ENCODE measurements at places on chromosomes 7 and 10.

GRCh38 chr10:13712837-13713581 lies 126.2 kb downstream of the PRPF18 start:
- peak; percentile 63 for DNase-seq

DNA sequence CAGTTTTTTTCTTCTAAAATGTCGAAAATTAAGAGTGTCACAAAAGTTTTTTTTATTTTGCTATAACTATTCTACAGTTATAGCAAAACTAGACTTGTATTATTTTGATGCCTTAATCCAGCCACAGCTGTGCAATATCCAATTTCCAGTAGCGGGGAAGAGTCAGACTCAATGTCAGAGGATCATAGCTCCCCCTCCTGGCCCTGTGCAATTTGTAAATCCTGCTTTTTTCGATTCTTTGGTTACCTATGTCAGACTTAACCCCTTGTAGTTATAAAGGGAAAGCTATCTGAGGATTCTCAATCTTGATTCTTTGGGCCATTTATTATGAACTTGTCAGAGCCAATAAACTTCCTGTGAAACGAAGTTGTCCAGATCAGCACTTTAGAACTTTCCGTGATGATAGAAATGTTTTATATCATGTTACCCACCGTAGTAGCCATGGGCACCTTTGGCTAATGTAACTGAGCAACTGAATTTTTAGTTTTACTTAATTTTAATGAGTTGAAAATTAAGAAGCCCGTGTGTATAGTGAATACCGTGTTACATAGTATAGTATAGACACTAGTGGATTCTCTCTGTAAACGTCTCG lies 87.7 kb upstream of the PRKCQ start:
- DNase-seq = peak; percentile 70

GRCh38 chr7:43664681-43665080 lies 64.6 kb downstream of the COA1 start:
- DNase-seq = no peak

- no peak for DNase-seq
Measured at GRCh38 chr10:28892818-28893547, 215.7 kb downstream of the BAMBI start.

DNA sequence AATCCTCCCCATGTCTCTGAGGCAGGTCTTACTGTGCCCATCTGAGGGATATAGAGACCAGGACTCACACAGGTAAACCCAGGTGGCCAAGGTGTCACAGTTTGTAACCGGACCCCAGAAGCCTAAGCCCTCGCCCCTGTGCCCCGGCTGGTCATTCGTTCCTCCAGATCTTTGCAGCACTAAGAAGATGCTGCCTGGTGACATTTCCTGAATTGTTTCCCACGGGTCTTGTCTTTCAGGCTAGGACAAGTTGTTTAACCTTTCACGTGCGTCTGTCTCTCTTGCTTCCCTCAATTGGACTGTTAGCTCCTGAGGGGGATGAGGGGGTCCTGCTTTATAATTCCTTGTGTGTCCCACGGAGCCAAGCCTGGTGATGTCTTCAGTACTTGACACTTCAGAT lies 158.0 kb downstream of the KCNMA1 start:
- no peak for DNase-seq

DNA sequence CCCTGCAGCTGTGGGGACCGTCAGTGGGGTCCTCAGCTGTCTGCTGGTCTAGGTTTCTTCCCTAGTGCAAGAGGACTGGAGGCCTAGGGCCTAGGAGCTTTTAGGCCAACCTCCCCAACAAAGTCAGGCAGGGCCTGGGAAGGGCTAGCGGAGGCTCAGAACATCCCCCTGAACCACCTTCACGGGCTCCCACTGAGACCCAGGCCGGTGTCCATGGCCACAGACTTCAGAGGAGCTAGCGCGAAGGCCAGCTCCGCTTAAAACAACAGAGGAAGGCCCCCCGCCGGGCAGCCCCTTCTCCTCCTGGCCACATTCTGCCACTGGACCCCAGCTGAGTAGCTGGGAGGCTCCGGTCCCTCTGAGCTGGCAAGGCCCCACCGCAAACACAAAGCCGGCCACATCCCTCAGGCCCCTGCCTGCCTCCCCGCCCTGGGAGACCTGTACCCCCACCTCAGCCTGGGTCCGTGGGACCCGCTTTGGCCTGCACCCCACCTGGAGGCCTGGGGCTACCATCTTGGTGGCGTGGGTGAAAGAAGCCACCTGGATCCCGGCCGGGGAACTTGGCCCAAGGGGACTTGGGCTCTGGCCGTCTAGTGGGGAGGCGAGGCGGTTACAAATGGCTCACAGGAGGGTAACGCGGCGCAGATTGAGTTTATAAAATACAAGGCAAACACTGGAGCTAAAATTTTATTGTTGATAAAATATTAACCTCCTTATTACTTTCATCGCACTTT lies 5.4 kb upstream of the UNCX start:
- no peak for DNase-seq

DNA sequence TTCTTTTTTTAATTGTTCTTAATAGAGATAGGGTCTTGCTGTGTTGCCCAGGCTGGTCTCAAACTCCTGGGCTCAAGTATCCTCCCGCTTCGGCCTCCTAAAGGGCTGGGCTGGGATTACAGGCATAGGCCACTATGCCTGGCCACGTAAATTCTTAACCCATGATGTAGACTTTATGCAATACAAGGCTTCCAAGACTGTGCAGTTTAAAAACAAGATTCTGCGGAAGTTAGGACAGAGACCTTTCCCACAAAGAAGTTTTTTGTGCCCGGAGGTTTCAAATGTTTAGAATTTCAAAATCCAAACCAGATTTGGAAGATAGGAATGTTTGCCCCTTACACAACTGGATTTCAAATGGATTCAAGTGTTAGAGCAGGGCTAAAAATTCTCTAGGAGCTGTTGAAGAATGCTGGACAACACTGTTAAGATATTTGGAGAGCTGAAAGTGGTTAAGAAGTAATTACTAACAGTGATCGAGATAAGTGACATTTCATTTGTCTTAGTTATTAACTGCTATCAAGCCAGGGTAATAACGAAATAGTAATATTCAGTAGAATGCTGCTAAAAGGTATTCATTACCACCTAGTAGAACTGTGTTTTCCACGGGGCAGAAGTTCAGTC lies 7.4 kb downstream of the APBB1IP start:
- no peak for DNase-seq

DNA sequence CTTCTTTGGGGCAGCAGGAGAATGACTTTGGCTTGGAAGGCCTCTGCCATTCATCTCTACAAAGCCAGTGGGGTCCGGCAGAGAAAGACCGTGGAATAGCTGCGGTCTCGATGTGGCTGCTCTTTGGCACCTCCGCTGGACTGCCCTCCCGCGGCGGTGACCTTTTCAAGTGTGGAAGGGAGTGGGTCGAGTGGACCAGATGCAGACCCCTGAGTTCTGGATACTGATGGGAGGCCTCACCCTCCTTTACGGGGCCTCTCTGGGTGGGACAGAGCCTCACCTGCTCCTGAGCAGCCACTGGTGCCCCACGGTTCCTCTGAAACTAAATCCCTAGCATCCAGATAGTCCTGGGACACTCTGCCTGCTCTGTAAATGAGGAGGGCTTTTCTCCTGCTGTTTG lies 113.1 kb downstream of the NT5C2 start:
- DNase-seq = no peak

DNA sequence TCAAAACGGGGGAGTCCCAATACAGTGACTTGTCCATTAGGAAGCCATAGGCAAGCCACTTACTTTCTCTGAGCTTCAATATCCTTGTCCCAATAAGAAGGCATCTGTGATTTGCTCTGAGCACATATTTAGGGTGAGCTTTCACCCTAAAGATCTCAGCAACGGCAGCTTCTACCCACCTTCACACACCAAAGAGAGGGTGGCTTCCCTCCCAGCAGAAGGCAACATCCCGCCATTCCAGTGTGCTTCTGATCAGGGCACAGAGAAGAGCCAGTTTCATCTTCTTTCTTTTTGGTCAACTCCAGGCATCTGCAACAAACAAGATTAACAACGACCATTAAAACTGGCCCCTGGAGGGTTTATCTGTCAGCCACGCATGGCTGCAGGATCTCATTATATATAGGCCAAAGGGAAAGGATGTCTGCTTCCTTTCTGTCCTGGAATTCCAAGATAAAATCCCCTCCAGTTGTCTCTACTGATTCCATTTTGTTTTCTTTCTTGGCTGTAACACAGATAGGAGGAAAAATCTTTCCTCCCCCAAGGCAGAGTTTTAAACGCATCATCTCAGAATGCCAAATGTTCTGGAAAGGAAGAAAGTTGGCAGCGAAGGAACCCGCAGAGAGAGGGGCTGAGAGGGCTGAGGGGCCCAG lies 491 bp upstream of the SH2D4B start:
- no peak for DNase-seq

DNA sequence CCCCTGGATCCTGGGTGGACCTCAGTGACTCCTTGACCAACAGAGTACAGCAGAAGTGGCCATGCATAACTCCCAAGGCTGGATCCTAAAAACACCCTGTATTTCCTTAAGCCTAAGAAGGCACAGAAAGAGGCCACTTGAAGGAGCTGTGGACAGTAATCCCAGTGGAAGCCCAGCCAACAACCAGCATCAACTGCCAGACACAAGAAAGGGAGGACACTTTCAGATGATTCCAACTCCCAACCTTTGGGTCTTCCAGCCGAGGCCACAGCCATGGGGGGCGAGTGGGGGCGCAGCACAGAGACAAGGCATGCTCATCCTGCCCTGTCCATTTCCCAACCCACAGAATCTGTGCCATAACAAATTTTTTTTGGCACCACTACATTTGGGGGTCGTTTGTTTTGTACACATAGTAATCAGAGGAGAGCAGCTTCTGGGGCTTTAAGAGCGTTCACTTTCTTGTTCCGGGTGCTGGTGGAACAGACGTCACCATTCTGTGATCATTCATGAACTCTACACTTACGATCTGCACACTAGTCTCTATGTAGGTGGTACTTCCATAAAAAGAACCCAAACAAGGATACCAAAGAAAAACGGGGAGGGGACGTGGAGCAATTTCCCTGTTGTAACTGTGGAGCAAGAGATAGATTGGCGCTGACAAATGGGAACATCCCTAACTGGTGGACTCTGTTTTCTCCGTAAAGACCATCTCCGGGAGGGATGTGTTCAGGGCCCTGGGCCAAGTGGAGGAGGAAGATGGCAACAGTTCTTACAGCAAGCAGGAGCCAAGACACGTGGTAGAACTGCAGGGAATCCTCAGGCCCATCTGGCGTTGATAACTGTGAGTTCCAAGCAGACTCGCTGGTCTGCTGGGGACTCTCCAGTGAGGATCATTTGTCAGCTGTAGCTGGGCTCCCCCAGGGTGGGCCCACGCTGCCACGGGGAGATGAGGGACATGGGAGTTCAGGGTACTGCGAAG lies 6.0 kb upstream of the SLC29A3 start:
- no peak for DNase-seq
